ENCODE measurements at places on chromosomes 6 and 20.
A peak's percentile ranks its signal among the peaks of the same experiment; 100 is the strongest.

- no peak overlapping the region for H3K4me3 ChIP-seq
- no peaks in the 10 kb centered on the region for H3K4me1 ChIP-seq
- H3K27me3 ChIP-seq = no peaks in the 10 kb centered on the region
These were observed 280.0 kb upstream of the ID4 start for GRCh38 chr6:19557191-19557590.

GRCh38 chr20:47557218-47557617, 55.5 kb downstream of the NCOA3 start:
- no peaks in the 10 kb centered on the region for H3K36me3 ChIP-seq
- H3K27me3 ChIP-seq = no peaks in the 10 kb centered on the region
- no peak overlapping the region for H3K4me3 ChIP-seq
- H3K27ac ChIP-seq = no peak overlapping the region
- H3K4me1 ChIP-seq = no peaks in the 10 kb centered on the region

DNA sequence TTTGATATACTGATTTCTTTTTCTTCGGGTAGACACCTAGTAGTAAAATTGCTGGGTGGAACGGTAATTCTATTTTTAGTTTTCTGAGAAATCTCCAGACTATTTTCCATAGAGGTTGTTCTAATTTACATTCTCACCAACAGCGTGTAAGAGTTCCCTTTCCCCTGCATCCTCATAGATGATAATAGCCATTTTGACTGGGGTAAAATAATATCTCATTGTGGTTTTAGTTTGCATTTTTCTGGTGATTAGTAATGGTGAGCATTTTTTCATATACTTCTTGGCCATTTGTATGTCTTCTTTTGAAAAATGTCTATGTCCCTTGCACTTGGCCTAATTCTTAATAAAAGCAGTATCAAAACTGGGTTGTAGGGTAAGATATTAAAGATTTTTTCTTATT, 148.9 kb upstream of the SIM1 start:
- no peaks in the 10 kb centered on the region for H3K36me3 ChIP-seq
- DNase-seq = no peak
- no peak overlapping the region for H3K4me3 ChIP-seq

- H3K36me3 ChIP-seq = no peaks in the 10 kb centered on the region
- no peak for DNase-seq
- H3K4me3 ChIP-seq = no peak overlapping the region
- peaks cover 14% of the 10 kb centered on the region for H3K4me1 ChIP-seq
- H3K27ac ChIP-seq = no peak overlapping the region
These were observed 37.4 kb upstream of the TNFAIP3 start for GRCh38 chr6:137829641-137830083.

DNA sequence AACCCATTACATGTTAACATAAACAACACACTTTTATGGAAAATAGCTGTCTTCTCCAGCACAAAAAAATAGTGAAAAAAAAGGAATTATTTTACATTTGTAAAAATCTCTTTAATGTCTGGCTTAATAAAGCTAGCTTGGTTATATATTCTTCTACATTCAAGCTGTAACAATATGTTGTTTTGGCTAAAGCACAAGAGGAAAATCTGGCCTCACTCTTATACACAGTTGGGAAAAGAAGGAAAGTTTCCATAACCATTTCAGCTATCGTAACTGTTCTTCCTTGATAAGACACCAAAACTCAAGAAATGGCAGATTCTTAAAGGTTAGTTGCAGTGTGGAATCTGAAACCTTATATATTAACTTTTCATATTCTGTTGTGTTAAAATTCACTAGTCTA, 7.6 kb downstream of the HLA-DOB start:
- H3K4me3 ChIP-seq = no peak overlapping the region
- H3K36me3 ChIP-seq = no peaks in the 10 kb centered on the region
- DNase-seq = no peak
- H3K27me3 ChIP-seq = no peaks in the 10 kb centered on the region

GRCh38 chr20:2610941-2611720, 41.3 kb upstream of the NOP56 start:
- H3K27me3 ChIP-seq = no peaks in the 10 kb centered on the region
- no peak overlapping the region for H3K4me3 ChIP-seq
- no peaks in the 10 kb centered on the region for H3K4me1 ChIP-seq
- no peaks in the 10 kb centered on the region for H3K36me3 ChIP-seq
- no peak for DNase-seq

GRCh38 chr6:143098054-143098671, 37.5 kb downstream of the AIG1 start:
- peaks cover 18% of the 10 kb centered on the region for H3K4me1 ChIP-seq
- H3K4me3 ChIP-seq = peak overlapping the region; percentile 44
- DNase-seq = no peak

DNA sequence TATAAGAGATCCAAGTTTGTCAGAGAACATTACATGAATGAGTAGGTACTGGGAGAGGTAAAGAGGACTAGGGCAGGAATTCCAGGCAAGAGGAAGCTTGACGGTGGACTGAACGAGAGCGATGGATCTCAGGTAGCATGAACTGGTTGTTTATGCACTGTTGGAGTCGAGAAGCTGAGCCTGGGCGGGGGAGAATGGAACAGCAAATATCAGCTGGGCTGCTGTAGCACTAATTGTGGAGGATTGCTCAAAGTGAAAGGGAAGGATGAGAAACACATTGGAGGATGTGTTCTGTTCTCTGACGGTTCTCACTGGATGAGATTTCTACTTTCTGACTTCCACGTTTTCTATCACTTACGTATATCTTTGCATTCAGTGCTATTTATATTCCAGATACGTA, 164.2 kb downstream of the PHF3 start:
- no peaks in the 10 kb centered on the region for H3K4me1 ChIP-seq
- no peak overlapping the region for H3K27ac ChIP-seq
- no peak for DNase-seq
- no peaks in the 10 kb centered on the region for H3K36me3 ChIP-seq
- no peak overlapping the region for H3K4me3 ChIP-seq
- no peaks in the 10 kb centered on the region for H3K27me3 ChIP-seq

DNA sequence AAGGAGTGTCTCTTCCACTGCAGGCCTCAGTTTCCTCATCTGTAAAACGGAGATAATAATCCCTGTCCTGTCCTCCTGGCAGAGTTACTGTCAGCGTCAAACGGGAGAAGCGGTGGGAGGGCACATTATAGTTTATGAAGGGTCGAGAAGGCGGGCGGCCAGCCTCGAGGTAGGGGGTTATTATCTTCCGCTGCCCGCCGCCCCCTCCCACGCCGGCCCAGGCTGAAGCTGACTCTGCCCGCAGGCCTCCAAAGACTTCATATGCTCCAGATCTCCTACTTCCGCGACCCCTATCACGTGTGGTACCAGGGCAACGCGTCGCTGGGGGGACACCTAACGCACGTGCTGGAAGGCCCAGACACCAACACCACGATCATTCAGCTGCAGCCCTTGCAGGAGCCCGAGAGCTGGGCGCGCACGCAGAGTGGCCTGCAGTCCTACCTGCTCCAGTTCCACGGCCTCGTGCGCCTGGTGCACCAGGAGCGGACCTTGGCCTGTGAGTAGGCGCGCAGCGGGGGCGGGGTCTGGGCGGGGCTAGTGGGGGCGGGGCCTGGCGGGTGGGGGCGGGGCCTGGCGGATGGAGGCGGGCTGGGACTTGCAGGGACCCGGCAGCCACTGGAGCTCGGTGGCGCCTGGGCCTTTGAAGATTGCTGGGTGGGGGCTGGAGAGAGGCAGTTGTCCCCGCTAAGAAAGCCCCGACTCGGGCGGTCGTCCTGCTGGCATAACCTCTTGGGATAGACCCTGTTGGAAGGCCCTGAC, 2.8 kb downstream of the PROCR start:
- DNase-seq = no peak
- H3K4me1 ChIP-seq = no peaks in the 10 kb centered on the region
- no peak overlapping the region for H3K4me3 ChIP-seq
- no peaks in the 10 kb centered on the region for H3K27me3 ChIP-seq

DNA sequence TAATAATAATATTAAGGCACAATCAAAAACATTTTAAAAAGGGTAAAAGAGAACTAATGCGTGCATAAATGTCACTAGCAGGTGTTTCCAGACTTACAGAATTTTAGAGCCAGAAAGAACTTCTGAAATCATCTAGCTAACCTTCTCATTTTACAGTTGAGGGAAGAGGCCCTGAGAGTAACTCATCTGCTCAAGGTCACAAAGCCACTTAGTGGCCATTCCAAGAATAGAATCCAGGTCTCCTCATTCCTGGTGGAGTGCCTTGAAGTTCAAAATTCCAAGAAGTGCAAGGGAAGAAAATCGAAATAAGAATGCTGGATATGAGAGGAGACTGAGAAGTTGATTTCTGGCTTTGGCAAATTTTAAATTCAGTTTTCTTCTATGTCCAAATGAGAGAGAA, 3.2 kb upstream of the KIAA0408 start:
- no peak for DNase-seq
- no peaks in the 10 kb centered on the region for H3K27me3 ChIP-seq
- H3K27ac ChIP-seq = no peak overlapping the region
- H3K4me1 ChIP-seq = no peaks in the 10 kb centered on the region

DNA sequence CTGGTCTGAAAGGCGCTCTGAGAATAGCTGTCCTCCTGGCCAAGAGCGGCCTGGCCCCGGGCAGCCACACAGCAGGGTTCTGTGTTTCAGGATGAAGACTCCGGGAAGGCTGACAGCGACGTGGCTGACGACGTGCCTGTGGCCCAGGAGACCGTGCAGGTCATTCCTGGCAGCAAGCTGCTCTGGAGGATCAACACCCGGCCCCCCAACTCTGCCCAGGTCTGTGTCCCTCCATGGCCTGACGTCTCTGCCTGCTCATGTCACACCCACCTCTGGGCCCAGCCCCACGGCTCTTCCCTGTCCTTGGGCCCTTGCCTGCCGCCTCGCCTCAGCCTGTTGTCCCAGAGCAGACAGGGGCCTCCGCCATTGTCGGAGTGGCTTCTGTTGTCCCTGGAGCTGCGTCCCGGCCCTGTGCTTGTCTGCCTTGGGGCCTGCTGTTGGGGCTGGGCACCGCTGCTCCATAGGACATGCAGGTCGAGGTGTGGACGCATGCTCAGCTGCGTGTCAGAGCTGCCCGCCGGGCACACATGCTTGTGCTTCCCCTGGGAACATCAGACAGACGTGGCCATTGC, 16.2 kb upstream of the ADRM1 start:
- H3K36me3 ChIP-seq = no peaks in the 10 kb centered on the region
- H3K27ac ChIP-seq = no peak overlapping the region
- no peaks in the 10 kb centered on the region for H3K4me1 ChIP-seq
- H3K27me3 ChIP-seq = no peaks in the 10 kb centered on the region
- no peak overlapping the region for H3K4me3 ChIP-seq
- DNase-seq = no peak

GRCh38 chr6:139990026-139990686, 615.7 kb upstream of the CITED2 start:
- no peak for DNase-seq
- no peak overlapping the region for H3K27ac ChIP-seq
- H3K4me3 ChIP-seq = no peak overlapping the region
- no peaks in the 10 kb centered on the region for H3K27me3 ChIP-seq
- H3K36me3 ChIP-seq = no peaks in the 10 kb centered on the region
- no peaks in the 10 kb centered on the region for H3K4me1 ChIP-seq

DNA sequence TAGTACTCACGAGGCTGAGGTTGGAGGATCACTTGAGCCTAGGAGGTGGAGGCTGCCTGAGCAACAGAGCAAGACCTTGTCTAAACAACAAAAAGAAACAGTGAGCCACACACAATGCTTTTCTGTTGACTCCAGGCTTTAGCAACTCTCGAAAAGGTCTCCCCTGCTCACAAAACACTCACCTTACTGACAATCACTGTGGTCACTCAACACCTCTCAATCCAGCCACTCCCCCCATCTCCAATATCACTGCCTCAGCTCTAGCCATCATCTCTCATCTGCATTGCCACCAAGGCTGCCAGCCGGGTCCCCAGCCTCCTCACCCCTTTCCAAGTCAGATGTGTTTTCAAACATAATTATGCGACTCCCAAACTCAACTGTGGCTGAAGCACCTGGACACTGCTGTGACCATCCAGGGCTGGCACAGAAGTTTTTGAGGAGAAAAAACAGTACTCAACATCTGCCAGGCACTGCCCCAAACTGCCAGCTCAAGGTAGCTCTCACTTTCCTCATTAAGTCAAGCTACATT, 218.0 kb upstream of the ARID1B start:
- DNase-seq = no peak
- no peaks in the 10 kb centered on the region for H3K4me1 ChIP-seq
- no peak overlapping the region for H3K27ac ChIP-seq
- no peaks in the 10 kb centered on the region for H3K36me3 ChIP-seq
- H3K4me3 ChIP-seq = no peak overlapping the region

GRCh38 chr20:12358655-12359009, 440.9 kb downstream of the BTBD3 start:
- H3K27ac ChIP-seq = no peak overlapping the region
- H3K36me3 ChIP-seq = no peaks in the 10 kb centered on the region
- no peaks in the 10 kb centered on the region for H3K27me3 ChIP-seq
- H3K4me1 ChIP-seq = no peaks in the 10 kb centered on the region

DNA sequence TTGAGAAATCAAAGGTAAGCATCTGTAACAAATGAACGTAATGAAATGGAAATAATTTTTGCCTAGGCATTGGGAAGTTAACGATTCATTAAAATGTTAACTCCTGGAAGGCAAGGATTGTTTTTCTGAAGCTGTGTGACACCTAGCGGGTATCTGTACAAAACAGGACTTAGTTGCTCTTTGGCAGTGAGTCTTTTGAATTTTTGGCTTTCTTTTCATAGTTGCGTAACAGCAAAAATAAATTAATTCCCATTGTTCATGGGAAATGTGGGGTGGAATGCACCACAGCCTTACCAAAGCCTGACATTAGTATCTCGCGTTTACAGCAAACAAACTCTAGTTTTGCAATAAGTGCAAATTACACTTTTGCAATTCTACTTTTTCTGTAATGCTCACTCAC, 92.7 kb upstream of the DTNBP1 start:
- H3K36me3 ChIP-seq = no peaks in the 10 kb centered on the region
- no peaks in the 10 kb centered on the region for H3K27me3 ChIP-seq
- H3K4me1 ChIP-seq = no peaks in the 10 kb centered on the region
- DNase-seq = no peak
- no peak overlapping the region for H3K27ac ChIP-seq
- H3K4me3 ChIP-seq = no peak overlapping the region
